ENCODE measurements at places on chromosomes 2 and 18.

- no peak for DNase-seq
Observed at GRCh38 chr18:2903006-2903405, 56.2 kb downstream of the EMILIN2 start.

DNA sequence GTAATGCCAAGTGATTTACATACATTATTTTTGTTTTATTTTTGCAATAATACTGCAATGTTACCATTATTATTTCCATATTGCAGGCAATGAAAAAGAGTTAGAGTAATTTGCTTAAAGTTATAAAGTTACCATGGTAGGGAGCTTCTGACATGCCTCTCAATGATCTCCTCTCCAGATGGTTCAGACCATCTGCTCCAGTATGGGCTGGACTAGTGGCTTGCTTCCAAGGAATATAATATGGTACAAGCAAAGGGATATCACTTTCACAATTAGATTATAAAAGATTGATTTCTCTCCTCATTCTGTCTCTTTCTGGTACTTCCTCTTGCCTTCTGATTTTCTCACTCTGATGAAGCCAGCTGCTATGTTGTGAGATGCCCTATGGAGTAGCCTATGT lies 245.4 kb downstream of the INSIG2 start:
- no peak for DNase-seq

- DNase-seq, result peak; percentile 55
Observed at GRCh38 chr2:171160956-171161740, 455 bp upstream of the TLK1 start.

DNA sequence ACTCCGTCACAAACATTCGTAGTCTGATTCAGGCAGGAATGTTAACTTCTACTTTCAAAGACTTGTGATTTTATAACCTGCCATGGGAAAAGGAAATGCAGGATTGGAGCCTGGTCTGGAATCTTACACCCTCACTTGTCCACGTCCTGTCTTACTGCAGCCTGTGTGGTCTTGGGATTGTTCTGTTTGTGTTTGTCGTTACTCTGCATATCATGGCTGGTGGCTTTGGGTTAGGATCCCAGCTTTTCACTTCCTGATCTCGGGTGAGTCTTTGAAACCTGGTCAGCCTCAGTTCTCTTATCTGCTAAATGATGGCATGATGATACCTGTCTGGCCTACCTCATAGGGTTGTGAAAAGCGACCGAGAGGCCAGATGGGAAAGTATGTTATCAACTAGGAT lies 34.6 kb downstream of the SH3BP4 start:
- no peak for DNase-seq

- no peak for DNase-seq
Observed at GRCh38 chr18:79512461-79513380, 117.0 kb downstream of the NFATC1 start.

- DNase-seq, result no peak
Observed at GRCh38 chr2:49371128-49371701, 216.9 kb upstream of the FSHR start.

Measured in activated effector memory CD4-positive, alpha-beta T cell treated with Interleukin-2 at 50 U/mL for 16 hours (primary cell).